T-cell (primary cell): ENCODE measurements at places on chromosomes 7 and 10.

DNA sequence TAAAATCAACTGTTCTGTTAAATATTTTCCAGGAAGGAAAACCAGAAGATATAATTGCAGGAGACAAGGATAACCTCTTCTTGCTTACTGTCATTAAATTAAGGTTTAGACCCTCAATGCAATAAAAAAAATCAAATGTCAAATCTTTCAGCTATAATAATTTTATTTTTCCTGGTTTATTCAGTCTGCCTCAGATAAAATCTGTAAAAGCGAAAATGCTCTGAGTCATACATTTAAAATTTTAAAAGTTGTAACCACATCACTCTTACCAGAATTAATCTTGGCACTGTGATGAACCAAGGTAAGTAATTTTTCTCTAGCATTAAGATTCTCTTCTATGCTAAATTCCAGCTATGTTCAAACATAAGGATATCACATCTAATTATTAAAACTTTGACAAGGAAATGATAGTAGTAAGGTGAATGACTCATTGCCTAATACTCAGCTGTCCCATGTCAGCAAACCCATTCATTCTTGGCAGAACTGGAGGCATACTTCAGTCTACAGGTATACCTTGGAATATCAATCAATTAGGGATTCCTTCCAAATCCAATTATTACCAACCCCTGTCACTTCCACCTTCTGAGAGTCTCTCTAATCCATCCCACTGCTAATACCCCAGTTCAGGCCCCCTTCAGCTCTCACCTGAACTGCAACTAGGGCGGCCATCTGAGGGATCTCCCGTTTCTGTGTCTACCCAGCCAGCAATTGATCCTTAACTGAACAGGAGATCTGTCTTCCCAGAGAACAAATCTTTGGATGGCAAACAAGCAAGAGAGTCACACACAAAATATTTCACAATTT is 434.1 kb downstream of the GRM8 start:
- no peaks in the 10 kb centered on the region for H3K36me3 ChIP-seq
- DNase-seq, result no peak
- no peaks in the 10 kb centered on the region for H3K27me3 ChIP-seq
- H3K4me1 ChIP-seq, result no peaks in the 10 kb centered on the region
- no peak overlapping the region for H3K4me3 ChIP-seq

DNA sequence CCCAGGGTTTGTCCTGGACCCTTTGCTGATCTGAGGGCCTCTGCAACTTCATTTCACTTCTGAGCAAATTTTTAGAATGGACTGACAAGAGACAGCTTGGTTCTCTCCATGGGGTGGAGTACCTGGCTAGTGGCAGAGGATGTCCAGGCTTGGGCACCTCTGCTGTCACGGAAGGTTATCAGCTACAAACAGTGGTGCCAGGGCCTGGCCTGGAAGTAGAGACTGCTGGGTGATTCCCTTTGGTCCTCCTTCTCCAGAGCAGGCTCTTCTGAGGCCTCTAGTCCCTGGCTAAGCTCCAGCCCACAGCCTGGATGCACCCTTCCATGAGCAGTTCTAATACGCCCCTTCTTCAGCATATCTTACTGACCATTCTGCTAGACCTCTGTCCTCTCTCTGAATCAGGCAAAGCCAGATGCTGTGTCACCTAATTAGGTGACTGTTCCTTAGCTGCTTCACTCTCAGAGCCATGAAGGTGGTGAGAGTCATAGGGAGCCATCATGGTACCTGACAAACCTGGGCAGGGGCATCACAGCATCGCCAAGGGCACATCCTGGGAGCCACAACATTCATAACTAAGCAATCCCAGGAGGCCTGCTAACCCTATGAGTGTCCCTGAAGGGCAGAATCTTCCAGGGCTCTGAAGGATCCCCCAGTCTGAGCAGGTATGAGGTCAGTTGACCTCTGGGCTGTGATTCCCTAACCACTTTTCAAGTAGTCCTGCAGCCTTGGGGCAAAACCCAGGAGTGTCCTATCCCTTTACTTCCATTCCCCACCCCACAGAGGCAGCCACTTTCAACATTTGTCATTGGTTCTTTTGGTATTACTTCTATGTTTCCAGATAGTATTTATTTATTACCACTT is 4.0 kb downstream of the ARHGAP22 start:
- no peak for DNase-seq
- H3K27me3 ChIP-seq, result peaks cover 26% of the 10 kb centered on the region
- no peaks in the 10 kb centered on the region for H3K4me1 ChIP-seq
- no peak overlapping the region for H3K27ac ChIP-seq

- no peak overlapping the region for H3K27ac ChIP-seq
- DNase-seq, result no peak
- H3K27me3 ChIP-seq, result no peaks in the 10 kb centered on the region
- H3K4me3 ChIP-seq, result no peak overlapping the region
- H3K36me3 ChIP-seq, result no peaks in the 10 kb centered on the region
These were observed 194.4 kb downstream of the TNS3 start for GRCh38 chr7:47387506-47387905.

GRCh38 chr10:113384181-113384580 is 168.7 kb upstream of the HABP2 start:
- no peak overlapping the region for H3K4me3 ChIP-seq
- no peak for DNase-seq
- peaks cover 9% of the 10 kb centered on the region for H3K4me1 ChIP-seq
- no peaks in the 10 kb centered on the region for H3K27me3 ChIP-seq
- H3K36me3 ChIP-seq, result no peaks in the 10 kb centered on the region
- no peak overlapping the region for H3K27ac ChIP-seq

GRCh38 chr10:7408291-7409044 is 2.4 kb downstream of the SFMBT2 start:
- H3K27me3 ChIP-seq, result peaks cover 27% of the 10 kb centered on the region
- H3K36me3 ChIP-seq, result peaks cover 7% of the 10 kb centered on the region
- H3K27ac ChIP-seq, result no peak overlapping the region
- H3K4me3 ChIP-seq, result peak overlapping the region; percentile 97
- DNase-seq, result no peak

DNA sequence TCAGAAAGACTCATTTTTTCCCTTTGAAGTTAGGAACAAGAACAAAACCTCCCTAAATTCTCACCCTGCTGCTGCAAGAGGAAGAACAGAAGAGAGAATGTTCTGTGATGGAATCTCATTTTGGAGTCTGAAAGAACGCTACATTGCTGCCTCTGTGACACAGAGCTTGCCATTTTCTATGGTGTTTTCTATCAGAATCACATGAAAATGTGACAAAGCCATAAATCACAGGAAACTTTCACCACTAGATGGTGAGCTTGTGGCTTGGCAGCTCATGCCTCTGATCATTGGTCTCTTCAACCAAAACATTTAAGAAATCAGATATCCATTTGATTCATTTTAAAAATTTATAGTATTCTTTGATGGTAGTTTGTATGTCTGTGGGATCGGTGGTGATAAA is 82.9 kb downstream of the CADPS2 start:
- no peak overlapping the region for H3K4me3 ChIP-seq
- no peaks in the 10 kb centered on the region for H3K4me1 ChIP-seq
- no peak overlapping the region for H3K27ac ChIP-seq
- no peaks in the 10 kb centered on the region for H3K27me3 ChIP-seq
- no peaks in the 10 kb centered on the region for H3K36me3 ChIP-seq

- no peak overlapping the region for H3K27ac ChIP-seq
- peaks cover 2% of the 10 kb centered on the region for H3K4me1 ChIP-seq
- no peak overlapping the region for H3K4me3 ChIP-seq
- no peak for DNase-seq
- no peaks in the 10 kb centered on the region for H3K27me3 ChIP-seq
These were observed 22.2 kb downstream of the MPP7 start for GRCh38 chr10:28280652-28281051.

GRCh38 chr7:35998481-35998880 is 154.6 kb upstream of the EEPD1 start:
- no peaks in the 10 kb centered on the region for H3K4me1 ChIP-seq
- no peaks in the 10 kb centered on the region for H3K27me3 ChIP-seq
- H3K4me3 ChIP-seq, result no peak overlapping the region
- no peaks in the 10 kb centered on the region for H3K36me3 ChIP-seq

DNA sequence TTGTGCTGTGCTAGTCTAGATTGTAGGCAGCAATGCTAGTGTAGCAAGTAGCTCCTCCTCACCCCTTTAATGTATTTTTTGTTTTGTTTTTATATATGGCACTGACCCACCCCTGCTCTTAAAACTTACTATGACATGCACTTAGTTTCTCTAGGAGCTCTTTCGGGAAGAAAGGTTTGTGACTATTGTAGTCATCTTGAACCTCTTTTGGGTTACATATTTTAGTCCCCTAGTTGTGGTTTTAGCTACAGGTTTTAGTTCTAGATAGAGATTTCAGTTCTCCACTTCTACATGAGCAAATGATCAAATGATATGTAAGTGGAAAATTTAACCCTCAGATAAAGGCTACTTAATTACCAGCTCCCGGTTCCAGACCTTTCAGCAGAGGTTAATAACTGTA is 14.9 kb downstream of the MINPP1 start:
- no peak overlapping the region for H3K27ac ChIP-seq
- peaks cover 6% of the 10 kb centered on the region for H3K36me3 ChIP-seq
- DNase-seq, result no peak
- H3K4me3 ChIP-seq, result no peak overlapping the region

GRCh38 chr7:46549892-46550639 is 629.0 kb upstream of the IGFBP3 start:
- no peak overlapping the region for H3K4me3 ChIP-seq
- no peaks in the 10 kb centered on the region for H3K36me3 ChIP-seq
- H3K27me3 ChIP-seq, result no peaks in the 10 kb centered on the region

GRCh38 chr10:105950410-105950809 is 1214.1 kb downstream of the SORCS1 start:
- H3K27me3 ChIP-seq, result no peaks in the 10 kb centered on the region
- no peak for DNase-seq
- no peak overlapping the region for H3K27ac ChIP-seq
- no peaks in the 10 kb centered on the region for H3K36me3 ChIP-seq
- no peak overlapping the region for H3K4me3 ChIP-seq

- DNase-seq, result no peak
- no peak overlapping the region for H3K4me3 ChIP-seq
- H3K36me3 ChIP-seq, result no peaks in the 10 kb centered on the region
- H3K27me3 ChIP-seq, result no peaks in the 10 kb centered on the region
- H3K27ac ChIP-seq, result no peak overlapping the region
These were observed 703.5 kb downstream of the GATA3 start for GRCh38 chr10:8758029-8758428.

DNA sequence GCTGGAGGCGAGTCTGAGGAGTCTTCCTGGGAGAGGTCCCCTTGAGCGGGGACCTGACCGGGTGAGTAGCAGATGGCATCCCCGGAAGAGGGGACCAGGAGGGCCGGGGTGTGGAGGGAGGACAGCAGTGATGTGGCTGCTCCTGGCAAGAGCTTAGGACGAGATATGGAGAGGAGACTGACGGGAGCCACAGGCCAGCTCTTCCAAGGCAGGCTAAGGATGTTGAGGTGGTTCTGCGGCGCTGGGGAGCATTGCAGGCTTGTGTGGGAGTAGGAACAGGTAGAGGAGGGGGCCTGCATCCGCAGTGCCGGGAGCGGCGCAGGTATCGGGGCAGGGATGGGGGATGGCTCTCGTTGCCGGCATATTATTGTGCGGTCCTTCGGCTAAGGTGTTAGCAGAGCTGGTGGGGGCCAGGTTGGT is 76.7 kb upstream of the ANLN start:
- DNase-seq, result no peak
- H3K4me3 ChIP-seq, result no peak overlapping the region
- peaks cover 11% of the 10 kb centered on the region for H3K4me1 ChIP-seq
- no peaks in the 10 kb centered on the region for H3K27me3 ChIP-seq
- no peaks in the 10 kb centered on the region for H3K36me3 ChIP-seq

DNA sequence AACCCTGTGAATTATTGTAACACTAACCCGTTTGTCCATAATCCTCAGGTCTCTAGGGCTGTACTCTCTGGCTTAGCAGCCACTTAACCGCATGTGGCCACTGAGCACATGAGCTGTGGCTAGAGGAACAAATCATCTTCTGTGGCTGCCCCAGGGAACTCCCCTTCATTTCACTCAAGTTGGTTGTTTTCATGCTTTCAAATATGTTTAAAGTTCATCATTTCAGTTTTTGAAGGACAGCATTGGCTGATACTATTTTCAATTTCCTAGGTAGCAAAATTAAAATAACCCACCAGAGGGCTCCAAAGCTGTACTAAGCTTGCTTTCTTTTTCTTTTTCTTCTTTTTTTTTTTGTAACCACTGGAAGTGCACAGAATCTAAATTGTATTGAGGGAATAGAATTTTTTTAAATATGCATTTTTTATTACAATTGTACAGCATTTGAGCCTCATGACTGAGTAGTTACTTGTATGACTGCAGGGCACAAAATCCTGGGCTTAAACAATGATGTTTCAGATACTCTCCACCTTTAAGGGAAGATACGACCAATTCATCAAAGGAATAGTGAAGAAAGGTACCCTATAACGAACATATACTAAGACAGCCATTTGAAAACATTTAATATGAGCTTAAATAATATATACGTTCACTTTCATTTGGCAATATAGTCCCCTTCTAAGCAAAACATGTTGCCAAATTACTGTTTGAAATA is 38.6 kb downstream of the MRC1 start:
- H3K27me3 ChIP-seq, result no peaks in the 10 kb centered on the region
- no peak overlapping the region for H3K27ac ChIP-seq
- no peak overlapping the region for H3K4me3 ChIP-seq
- no peaks in the 10 kb centered on the region for H3K36me3 ChIP-seq
- no peak for DNase-seq
- H3K4me1 ChIP-seq, result no peaks in the 10 kb centered on the region
